ENCODE measurements at places on chromosomes 2 and 18.

DNA sequence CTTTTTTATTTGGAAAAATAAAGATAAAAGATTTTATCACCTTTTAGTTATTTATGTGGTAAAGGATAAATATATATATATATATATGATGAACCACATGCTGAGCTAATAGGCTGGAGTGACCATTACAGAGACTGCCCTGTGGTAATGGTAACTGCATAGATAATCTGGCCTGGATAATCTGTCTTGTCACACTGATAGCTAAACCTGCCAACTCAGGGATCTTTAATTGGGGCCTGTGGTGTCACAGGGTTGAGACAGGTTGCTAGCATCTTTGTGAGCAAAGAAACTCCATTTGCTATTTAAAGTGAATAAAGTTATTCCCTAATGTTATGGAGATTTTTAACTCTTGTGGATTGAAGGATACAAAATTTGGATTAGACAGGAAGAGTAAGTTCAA is 203.0 kb downstream of the PHLPP1 start:
- no peak for DNase-seq

- DNase-seq = no peak
Measured at GRCh38 chr2:54775710-54776109, 52.2 kb downstream of the EML6 start.

DNA sequence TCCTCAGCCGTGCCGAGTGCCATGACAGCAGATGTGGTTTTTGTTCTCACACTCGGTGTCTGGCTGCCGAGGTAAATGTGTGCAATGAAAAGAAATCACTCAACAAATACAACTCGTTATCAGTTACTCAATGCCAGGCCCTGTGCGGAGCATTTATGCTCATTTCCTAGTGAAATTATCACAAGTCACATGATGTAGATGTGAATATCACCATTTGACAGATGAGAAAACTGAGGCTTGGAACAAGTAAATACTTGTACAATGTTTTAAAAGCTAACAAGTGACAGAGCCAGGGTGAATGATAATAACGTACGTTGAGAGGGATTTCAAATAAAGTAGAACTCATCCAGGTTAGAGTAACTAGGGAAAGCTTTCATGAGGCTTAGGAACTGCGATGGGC is 174.7 kb downstream of the EIPR1 start:
- no peak for DNase-seq

DNA sequence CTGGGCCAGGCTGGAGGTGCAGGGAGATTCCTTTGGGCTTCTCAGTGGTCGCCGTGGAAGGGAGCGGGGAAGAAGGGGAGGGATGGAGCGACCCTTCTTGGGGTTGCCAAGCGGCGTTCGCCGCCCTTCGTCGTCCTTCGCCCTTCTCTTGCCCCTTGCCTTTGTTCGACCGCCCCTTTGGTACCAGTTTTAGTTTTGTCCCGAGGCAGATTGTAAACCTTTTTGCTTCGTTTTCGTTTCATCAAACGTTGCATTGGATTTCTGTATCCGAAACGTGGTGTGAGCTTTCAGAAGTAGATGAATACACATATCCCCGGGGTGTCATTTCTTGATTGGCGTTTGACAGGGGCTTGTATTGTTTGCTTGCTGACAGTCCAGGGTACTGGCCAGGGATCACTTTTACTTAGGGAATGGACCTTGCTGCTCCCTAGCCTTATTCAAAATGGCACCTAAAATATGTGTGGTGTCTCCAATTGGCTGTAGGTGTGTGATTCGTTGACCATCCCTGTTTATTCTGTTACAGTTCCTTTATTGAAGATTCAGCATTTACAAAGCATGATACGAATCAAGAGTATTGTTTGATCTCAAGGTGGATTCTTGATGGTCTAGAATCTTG is 788 bp downstream of the USP14 start:
- no peak for DNase-seq

DNA sequence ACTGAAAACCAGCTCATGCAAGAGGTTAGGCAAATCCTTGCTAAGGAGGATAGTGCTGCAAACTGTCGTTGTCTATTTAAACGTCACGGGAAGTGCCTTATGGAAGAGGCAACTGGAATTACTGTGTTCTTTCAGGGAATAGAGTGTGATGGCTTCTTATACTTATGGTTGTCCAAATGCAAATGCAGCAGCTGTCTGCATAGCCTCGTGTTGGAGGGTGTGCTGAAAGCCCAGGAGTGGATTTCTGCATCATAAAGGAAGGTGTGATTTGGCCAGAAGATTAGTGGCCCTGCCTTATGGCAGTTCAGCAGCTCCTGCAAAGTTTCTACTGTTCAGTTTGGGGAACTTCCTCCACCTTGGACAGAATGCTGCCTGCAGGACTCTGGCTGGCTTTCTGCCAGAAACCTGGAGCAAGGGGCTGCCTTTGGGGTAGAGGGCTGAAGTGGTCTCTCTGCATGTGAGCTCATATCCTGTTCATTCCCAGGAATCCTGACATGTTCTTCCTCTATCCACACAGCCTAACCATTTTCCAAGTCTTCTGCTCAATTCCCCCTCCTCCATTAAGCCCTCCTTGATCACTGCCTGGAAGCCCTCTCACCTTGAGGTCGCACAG is 321.2 kb upstream of the CXCR4 start:
- no peak for DNase-seq

DNA sequence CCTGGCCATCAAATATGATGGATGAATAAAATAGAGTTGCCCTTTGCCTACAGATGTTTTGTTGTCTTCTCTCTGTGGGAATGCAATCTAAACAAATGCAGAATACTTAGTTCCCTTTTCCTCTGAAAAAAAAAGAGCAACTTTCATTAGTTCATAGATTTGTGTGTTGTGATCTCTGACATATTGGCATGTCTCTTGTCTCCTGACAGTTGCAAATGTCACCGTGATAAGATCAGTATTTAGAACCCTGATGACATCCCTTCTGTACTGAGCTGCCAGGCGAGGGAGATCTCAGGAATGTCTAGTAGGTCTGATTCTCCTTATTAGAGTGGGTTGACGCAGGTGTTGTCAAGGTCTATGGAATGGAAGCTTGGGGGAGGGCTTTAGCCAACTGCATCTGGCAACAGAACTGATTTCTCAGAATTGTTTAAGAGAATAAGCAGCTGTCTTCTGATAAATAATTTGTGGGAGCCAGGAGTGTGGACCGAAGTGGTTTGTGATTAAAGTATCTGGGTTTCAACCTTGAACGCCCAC is 130.4 kb downstream of the GALR1 start:
- no peak for DNase-seq

GRCh38 chr2:26179446-26179913 is 6.6 kb downstream of the GAREM2 start:
- peak; percentile 33 for DNase-seq

DNA sequence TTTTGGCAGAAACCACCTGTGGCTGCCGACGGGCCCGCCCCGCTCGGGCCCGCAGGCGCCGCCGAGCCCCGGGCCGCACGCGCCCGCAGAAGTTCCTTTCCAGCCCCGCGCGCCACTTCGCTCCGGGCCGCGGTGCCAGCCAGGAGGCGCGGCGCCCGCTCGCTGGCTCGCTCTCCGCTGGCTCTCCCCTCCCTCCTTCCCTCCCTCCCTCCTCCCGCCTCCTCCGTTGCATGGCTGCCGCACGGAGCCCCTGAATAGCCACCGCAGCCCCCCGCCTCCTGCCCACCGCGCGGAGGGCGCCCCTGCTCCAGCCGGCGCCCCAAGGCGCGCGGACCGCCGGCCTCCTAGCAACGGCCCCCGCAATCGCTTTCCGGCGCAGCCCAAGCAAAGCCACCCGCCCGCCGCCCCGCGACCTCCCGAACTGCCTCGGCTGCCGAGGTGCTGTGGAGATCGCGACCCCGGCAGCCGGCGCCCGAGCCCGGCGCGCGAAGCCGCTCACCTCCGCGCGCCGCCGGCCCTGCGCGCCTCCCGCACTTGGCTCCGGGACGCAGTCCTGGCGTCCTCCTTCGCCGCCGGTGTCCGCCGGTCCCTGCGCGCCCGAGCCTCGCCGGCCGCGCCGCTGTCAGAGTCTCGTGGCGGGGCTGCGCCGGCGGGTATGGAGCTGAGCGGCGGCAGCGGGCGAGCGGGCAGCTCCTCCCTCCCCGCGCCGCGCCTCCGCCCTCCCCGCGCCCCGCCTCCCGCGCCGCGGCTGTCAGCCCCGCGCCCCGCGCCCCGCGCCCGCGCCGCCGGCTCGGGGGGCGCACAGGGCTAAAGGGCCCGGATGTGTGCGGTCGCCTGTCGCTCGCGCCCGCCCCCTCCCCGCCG is at the start of gene ZBTB7C:
Gene ZBTB7C (minus strand): TSS at position 657 of the 864 bp plus-strand sequence.
- peak; percentile 45 for DNase-seq

DNA sequence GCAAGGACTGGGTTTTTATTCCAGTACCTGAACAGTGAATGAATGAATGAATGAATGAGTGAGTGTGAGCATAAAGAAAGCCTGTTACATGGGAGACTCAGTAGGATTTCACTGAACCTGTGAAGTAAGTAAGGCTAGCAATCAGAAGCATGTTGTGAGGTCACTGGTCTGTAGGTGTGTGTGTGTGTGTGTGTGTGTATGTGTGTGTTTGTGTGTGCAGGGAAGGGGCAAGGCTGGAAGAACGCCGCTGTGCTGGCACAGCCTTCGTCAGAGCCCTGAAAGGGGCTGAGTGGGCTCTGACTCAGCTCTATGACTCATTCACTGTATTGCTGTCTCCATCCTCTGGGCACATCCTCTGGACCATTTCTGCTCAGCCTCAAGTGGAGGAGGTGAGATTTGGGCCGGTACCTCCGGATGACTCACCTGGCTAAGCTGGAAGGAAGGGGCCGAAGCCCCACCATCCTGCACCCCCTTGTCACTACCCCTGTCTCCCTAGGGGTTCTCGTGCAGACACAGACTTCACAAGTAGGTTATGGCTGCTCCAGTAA is 51.4 kb upstream of the MRPL33 start:
- peak; percentile 84 for DNase-seq

DNA sequence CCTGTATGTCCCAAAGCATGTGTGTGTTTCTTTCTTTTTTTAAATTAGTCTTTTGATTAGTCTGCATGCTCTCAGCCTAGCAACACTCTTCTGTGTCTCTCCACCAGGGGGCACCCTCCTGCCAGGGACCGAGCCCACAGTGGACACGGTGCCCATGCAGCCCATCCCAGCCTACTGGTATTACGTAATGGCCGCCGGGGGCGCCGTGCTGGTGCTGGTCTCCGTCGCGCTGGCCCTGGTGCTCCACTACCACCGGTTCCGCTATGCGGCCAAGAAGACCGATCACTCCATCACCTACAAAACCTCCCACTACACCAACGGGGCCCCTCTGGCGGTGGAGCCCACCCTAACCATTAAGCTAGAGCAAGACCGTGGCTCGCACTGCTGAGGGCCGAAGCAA is 93.8 kb downstream of the NRP2 start:
- peak; percentile 36 for DNase-seq

DNA sequence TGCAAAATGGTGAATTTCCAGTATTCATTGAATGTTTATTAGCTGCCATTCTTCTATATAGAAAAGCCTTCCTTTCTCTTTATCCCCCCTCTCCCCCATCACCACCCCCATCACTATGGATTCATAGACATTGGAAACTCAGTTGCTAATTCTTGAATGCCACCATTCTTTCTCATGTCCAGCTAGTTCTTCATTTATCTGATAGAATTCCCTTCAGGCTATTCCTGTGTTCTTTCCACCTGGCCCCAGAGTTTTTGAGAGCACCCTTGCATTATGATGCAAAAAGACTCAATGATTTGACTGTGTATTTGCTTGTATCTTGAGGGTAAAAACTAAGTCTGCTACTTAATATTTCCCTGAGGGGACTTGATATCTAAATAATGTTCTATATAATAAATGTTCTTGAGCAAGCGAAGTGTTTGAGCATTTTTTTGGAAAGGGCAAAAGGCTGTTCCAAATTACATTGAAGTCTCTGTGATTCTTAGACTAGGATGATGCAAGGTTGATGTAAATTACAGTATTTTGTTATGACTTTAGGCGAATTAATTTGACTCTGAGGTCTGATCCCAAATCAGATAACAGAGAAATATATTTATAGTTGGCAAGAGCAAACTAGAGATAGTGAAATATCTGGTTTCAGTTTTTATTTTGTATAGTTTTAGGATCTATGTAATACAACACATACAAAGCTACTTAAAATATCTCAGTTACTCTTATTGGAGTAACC is 18.8 kb upstream of the SOS1 start:
- DNase-seq = no peak

Data from 8988T (cell line).